ENCODE measurements at places on chromosomes 12 and 14.

DNA sequence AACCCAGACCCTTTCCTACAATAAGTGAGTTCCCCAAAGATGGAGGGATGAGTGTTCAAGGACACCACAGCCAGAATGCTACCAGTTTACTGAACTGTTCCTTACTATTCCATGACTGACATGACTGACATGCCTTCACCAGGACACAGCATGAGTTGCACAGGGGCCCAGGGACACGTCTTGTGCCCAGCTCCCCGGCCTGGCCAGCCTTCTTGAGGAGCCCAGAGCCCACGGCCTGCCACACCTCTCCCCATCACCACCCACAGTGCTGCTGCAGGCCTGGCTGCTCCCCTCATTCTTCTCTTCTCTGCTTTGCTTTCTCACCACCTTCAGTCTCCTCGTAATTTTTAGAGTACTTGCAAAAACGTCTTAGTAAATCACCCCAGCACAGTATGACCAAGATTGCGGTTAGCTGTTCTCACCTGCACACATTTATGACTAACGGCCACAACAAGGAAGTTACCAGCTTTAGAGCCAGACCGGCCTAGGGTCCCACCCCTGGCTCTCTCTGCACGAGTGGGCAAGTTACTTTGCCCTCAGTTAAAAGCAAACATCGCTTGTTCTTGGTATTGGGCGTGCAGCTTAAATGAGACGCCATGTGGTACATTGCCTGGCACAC lies 18.5 kb downstream of the PPP2R5E start:
- no peak for DNase-seq

DNA sequence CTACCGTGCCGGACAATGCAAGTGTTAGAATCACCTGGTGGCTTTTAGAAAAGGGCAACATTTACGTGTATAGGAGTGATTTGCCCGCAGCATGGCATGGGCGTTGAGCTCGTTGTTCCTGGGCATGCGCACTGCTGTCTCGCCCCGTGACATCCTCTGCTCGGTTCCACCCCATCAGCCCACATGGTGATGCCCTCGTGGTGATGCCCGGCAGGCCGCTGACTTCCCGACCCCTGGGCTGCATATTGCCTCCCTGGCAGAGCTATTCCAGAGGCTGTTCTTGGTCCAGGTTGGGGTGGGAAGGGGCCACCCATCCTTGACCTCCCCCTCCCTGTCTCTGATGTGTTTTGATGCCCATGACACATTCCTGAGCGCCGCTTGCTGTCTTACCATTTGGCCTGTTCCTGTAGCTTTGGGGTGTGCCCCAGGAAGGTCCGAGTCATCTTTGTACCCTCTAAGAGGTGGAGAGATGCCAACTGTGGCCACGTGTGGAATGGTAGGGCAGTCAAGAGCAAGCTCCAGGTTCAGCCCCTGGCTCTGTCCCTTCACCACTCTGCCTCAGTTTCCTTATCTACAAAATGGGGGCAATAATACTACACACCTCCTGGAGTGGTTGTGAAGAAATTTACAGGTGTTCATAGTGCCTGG lies 4.8 kb downstream of the HIP1R start:
- DNase-seq = no peak

GRCh38 chr14:100872259-100873095 lies 31.0 kb downstream of the RTL1 start:
- no peak for DNase-seq

DNA sequence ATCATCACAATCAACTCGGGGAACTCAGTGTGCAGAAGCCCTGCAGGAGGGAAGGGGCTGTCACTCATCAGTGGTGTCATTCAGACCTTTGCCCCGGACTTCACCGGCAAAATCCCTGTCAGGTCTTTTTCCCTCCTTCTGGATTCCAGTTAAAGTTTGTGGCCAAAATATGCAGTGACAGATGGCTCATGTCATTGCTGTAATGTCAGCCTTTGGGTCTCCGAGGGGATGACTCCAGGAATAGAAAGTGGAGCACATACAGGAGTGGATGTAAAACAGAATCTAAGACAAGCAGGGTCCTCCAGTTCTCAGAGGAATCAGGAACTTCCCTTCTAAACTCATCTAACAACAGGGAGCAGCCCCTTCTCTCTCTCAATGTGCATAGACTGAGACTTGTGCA lies 130.3 kb upstream of the RASSF8 start:
- DNase-seq = no peak

Data from AG09309 (cell line).